ACHN (cell line): ENCODE measurements at places on chromosomes 7 and 10.

DNA sequence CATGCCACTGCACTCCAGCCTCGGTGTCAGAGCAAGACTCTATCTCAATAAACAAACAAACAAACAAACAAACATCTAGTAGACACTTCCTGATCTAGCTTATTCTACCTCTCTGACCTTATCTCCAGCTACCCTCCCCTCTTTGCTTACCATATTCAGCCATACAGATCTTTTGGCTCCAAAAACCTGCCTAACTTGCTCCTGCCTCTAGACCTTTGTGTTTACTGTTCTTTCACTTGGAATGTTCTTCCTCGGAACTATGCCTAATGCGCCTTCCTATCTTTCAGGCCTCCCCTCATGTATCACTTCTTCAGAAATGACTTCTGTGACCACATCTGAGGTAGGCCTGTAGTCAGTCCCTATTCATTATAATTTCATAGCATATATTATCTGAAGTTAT is 20.3 kb upstream of the WNT8B start:
- no peak for DNase-seq

DNA sequence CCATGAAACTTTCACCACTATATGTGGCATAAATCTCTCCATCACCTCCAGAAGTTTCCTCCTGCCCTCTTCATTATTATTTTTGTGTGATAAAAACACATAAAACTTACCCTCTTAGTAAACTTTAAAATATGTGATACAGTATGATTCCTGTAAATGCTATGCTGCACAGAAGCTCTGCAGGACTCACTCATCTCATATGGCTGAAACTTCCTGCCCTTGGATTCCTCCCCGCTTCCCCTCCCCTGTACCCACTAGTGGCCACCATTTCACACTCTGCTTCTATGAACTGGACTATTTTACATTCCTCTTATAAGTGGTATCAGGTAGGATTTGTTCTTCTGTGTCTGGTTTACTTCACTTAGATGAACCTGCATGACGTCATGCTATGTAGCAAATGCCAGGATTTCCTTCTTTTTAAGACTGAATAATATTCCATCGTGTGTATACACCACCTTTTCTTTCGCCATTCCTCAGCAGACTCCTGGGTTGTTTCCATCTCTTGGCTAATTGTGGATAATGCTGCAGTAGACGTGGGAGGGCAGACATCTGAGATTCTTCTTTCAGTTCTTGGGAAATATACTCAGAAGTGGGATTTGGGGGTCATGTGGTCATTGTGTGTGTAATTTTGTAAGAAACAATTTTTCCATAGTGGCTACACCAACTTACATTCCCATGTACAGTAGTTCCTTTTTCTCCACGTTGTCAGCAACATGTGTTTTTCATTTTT is 335.2 kb downstream of the SDK1 start:
- DNase-seq, result no peak

GRCh38 chr7:2247141-2247995 is 5.3 kb downstream of the NUDT1 start:
- peak; percentile 47 for DNase-seq

DNA sequence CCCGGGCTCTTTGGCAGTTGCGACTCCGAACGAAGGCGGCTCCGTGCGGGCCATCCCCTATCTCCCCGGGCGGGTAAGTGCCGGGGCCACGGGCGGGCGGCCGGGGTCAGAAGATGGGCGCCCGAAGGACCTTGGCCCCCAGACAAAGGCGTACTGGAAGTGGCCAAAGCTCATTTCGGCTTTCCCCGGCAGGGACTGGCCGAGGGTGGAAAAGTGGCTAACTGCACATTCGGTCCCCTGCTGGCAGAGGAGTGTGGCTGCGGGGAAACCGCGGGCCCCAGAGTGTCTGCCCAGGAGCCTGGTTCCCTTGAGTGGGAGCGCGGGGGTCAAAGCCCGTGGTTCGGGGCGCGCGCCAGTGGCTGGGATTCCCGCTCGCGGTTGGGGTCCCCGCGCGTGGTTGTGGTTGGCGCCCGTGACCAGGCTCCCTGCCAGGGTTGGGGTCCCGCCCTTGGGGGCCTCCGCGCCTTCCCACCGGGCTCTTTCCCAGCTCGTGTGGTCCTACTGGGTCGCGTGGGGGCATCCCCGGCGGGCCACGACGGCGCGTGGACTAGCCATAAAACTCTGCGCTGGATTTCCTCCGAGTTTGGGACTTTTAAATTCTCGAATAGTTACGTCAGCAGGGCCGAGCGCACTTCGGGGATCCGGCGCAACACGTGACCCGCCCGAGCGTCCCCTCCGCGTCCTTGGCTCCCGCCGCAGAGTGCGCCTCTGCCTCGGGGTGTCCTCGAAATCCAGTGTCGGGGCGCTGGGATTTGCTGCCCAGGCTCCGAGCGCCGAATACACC is 124.4 kb downstream of the TACC2 start:
- DNase-seq, result peak; percentile 80

DNA sequence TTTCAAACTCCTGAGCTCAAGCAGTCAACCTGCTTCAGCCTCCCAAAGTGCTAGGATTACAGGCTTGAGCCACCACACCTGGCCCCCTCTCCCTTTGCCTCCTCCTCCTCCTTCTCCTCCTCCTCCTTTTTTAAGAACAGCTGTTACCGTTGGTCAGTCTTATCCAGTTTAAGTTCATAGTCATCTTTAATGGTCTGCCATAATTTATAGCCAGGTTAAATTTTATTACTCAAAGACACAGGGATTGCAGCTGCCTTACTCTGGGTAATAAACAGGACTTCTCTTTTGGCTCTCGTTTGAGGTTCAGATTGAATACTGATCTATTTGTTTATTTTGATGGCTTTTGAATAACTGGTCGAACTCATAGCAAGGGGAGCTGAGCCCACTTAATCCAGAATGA is 35.2 kb downstream of the ATOH7 start:
- no peak for DNase-seq

- peak; percentile 35 for DNase-seq
These were observed 48.7 kb downstream of the GPR141 start for GRCh38 chr7:37732253-37732652.

GRCh38 chr10:86512137-86512536 is 9.5 kb downstream of the WAPL start:
- DNase-seq, result no peak

DNA sequence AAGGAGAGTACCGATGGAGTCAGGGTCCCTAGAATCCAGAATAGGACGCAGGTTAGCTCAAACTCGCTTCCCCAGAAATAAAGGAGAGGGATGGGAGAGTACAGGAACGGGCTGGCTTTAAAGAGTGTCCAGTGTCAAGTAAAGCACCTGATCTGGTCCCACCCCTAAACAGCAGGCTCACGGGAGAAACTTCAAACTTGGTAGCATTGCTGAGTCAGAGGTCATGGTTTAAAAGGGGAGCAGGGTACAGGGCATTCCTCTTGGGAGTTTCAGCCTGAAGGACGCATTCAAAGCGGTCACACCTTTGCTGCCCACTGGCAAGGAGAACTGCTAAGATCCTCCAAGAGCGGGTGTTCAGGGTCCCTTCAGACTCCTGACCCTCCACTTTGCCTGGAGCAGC is 140.7 kb downstream of the GLI3 start:
- DNase-seq, result no peak

- DNase-seq, result peak; percentile 9
These were observed 46.3 kb downstream of the KIAA1549 start for GRCh38 chr7:138934861-138935260.

GRCh38 chr7:27635728-27636127 is 27.0 kb downstream of the HIBADH start:
- DNase-seq, result no peak

DNA sequence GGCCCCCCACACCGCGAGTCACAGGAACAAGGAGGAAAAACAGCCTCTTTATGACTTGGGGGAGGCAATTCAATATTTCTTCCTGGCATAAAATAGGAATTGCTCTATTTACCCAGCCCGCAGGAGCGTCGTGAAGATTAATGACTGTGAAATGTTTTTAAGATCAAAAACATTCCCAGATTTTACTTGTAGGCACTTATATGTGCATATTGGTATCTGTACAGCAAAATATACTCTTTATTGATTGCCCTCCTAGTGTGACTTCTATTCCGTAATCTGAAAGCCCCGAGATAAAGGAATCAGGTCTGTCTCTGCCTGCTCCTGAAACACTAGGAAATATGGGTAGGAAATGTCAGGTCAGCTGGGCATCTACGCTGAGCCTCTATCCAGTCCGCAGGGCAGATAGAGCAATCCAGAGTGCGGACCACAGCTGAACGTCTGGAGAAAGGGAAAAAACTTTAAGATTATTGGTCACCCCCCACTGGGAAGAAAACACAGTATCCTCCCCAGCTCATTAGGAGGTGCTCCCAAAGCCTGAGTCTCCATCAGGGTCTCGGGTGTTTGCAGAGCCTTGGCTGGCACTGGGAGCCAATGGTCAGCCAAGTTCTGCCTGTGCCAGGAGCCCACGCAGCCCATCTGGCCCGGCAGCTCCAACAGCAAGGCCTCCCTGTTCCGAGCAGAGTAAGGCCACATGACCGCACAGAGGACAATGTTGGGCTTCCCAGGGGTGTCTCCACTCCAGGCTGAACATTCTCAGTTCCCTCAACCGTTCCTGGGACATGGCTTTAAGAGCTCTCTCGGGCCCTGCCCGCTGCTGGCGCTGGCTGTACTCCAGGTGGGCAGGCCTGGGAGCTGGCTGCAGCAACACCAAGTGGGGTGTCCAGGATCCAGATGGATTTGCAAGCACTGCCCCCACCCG is 7.7 kb downstream of the CTBP2 start:
- no peak for DNase-seq

DNA sequence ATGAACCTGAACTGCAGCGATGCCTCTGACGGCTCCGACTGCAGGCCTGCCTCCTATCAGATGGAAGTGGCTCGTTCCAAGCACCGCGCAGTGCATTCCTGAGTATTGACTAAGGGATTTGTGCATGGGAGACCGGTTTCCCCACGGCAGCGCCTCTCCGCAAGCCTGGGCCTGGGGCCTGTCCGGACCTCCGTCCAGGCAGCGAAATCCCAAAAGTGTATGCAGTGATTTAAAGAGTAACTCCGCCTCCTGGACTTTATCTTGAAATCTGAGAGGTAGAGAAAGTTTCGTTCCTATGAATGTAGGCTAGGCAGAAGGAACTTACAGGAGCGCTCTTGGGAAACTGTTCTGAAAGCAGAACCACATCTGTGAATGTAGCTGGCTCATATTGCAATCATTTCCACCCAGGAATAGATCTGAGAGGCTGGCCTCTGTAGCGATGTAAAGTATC is 106.2 kb upstream of the CELF2 start:
- peak; percentile 93 for DNase-seq

DNA sequence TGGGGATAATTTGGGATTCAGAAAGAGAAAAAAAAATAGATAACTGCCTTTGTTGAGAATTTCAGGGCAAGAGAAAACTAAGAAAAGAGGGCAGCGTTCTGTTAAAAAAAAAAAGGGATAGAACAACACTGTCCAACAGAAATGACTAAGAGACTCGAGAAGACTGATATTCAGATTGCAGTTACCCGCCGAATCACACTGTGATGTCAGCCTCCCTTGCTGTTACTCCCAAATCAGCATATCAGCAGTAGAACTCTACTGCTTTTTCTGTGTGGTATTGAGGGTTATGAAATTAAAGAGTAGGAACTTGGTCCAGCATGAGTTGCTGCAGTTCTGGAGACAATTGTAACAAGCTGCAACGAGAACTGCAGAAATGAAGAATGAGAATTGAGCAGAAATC is 1.9 kb downstream of the GJC3 start:
- DNase-seq, result no peak

DNA sequence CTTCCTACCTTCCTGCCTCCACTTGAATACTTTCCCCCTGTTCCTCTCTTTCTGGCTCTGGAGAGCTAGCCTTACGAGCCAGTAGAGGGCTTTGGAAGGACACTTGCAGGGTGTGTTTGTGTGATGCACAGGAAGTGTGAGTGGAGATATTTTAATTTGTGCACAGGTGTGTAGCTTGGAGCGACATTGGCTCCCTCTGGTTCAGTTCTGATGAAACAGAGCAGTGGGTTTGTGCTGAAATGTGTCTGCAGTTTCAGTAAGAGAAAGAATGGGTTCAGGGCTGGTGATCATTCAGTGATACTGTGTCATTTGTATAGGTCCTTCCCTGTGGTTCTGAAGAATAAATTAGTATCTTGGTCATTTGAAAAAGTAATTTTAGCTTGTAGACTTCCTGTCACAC is 86.9 kb downstream of the SND1 start:
- no peak for DNase-seq

DNA sequence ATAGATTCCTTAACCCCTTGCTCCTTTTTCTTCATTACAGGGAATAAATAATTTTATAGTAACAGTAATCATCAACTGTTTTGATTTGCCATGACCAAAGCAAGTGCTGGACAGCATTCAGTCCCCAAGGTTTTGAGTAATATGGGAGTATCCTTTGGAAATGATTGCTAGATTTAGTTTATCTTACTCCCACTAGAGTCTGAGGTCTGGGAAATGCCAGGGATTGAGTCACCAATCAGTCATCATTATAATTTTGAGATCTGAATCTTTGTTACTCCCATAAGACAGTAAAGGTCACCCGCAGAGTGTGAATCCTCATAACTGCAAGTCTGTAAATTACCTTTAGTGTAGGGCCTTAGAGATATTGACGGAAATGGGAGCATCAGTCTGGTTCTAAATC is 133.7 kb upstream of the SEMA3E start:
- peak; percentile 45 for DNase-seq

DNA sequence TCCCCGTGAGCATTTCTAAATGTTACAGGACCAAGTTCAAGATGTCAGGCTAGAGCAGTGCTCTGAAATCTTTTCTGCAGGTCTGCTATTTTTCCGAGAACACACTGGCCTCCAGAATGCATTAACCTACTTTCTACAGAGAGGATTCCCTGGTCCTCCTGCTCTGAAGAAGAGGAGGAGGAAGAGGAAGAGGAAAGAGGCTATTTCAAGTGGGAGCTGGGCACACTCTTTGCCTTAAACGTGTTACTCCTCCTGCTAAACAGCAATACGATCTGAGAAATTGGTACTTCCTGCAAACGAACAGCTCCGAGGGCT is 157.4 kb downstream of the FRMD4A start:
- DNase-seq, result no peak

DNA sequence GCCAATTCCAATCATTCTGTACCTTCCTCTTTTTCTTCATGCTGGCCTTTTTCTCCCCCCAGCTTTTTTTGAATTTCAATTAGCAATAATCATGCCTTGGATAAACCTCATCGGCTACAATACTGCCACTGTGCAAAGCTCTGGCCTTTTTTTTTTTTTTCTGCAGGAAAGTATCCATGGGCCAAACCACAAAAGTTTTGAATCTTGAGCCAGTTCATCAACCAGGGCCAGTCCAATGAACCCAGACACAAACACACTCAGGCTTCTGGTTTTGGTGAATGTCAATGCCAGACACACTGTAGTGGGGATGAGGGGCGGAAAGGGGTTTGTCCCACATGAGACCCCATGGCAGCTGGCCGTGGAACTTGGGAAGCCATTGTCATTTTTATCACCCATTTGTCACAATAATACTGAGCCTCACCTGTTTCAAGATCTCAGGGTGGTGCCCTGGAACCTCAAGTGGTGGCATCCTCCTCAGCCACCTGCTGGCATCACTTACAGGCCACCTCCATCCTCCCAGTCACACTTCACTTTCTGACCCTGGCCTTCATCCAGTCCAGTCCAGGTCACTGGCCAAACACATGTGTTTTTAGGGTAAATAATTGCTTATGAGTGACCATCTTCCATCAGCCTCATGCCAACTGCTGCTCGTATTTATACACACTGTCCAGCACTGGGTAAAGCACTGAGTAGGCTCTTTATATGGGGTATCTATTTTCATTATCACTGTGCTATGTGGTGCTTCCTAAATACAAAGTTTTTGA is 40.8 kb upstream of the TSPAN33 start:
- peak; percentile 77 for DNase-seq

- peak; percentile 43 for DNase-seq
These were observed 6.5 kb downstream of the ASB13 start for GRCh38 chr10:5659702-5660528.
